Nucleus accumbens (tissue), 56 donors: ENCODE measurements at places on chromosomes 6 and 20.

- no peak for DNase-seq
Measured at GRCh38 chr6:135932651-135933050, 81.2 kb downstream of the PDE7B start.

GRCh38 chr6:106256201-106256968, 69.2 kb downstream of the ATG5 start:
- DNase-seq = no peak

DNA sequence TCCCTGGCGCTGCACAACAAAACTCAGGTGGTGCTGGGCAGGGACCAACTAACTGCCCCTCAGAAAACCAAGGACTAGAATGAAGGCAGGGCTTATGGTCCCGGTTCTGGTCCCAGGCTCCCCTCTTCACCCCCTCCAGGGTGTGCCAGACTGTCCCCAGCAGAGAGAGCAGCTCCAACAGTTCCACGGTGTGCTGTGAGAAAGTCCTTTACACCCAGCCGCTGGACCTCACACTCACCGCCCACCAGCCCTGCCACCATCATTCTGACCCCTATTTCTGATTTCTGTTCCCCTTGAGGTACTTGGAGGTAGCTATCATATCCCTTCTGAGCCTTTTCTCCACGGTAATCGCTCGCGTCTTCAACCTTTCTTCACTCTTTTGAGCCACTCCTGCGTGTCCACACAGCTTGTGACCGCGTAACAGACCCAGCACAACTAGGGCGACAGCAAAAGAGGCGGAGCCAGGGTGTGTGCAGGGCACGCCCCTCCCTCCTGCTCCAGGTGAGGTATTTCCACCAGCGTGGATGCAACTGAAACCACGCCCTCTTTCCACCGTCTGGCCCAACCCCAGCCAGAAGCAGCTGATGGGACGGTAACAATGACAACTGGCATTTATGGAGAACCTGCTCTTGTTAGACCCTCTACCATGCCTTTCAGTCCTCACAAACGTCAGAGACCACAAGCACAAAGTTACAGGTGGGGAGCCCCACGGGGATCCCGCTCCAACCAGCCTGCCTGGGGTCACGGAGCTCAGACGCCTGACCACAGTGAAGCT, 2.3 kb downstream of the PXDC1 start:
- no peak for DNase-seq

- no peak for DNase-seq
Measured at GRCh38 chr6:89145091-89145955, 532 bp upstream of the PM20D2 start.

- no peak for DNase-seq
Measured at GRCh38 chr6:117025310-117025709, 148.3 kb downstream of the RFX6 start.

DNA sequence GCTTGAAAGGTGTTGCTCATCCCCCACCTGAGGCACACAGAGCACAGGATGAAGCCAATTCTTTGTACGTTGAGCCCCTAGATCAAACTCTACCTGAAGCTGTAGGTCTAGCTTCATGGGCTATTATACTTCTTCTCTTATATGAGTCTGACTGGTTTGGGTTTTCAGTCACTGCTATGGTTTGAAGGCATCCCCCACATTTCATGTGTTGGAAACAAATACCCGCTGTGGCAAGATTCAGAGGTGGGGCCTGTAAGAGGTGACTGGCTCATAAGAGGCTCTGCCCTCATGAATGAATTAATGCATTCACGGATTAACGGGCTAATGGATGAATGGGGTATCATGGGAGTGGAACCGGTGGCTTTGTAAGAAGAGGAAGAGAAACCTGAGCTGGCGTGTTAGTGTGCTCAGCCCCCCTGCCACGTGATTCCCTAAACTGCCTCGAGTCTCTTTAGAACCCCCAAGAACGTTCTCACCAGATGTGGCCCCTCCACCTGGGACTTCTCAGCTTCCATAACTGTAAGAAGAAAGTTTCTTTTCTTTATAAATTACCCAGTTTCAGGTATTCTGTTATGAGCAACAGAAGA, 39.2 kb downstream of the PREX1 start:
- DNase-seq = no peak
